RWPE1 (cell line): ENCODE measurements at places on chromosomes 7 and 10.

DNA sequence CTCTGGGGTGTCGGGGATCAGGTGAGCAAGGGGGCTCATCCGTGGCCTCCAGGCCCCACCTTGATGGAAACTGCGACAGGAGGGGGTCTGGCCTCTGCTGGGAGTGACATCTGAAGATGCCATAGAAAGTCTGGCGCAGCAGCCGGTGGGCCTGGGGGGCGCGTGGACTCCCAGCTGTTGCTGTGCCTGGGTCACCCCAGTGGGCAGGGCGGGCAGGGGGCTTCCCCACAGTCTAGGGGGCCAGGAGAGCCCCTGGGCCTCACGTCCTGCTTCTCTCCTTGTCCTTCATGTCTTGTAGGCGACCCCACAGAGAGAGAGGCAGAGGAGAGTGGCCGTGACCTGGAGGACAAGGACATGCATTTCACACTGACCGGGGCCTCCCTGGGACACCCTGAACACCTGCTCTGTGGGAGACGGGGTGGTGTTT lies 450.5 kb downstream of the DNAJB6 start:
- DNase-seq = no peak

GRCh38 chr10:12469345-12469744 lies 120.0 kb downstream of the CAMK1D start:
- no peak for DNase-seq

DNA sequence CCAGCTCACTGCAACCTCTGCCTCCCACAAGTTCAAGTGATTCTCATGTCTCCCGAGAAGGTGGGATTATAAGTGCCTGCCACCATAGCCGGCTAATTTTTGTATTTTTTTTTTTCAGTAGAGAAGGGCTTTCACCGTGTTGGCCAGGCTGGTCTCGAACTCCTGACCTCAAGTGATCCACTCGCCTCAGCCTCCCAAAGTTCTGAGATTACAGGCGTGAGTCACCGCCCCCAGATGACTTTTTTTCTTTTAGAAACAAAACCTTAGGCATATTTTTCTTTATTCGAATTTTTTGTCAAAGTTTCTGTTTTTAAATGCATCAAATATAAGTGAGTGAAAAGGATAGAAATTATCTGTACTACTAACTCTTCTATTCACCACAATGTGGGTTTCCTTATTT lies 113.1 kb downstream of the LRRC4 start:
- no peak for DNase-seq

GRCh38 chr10:78236416-78237015 lies 202.9 kb downstream of the RPS24 start:
- no peak for DNase-seq

DNA sequence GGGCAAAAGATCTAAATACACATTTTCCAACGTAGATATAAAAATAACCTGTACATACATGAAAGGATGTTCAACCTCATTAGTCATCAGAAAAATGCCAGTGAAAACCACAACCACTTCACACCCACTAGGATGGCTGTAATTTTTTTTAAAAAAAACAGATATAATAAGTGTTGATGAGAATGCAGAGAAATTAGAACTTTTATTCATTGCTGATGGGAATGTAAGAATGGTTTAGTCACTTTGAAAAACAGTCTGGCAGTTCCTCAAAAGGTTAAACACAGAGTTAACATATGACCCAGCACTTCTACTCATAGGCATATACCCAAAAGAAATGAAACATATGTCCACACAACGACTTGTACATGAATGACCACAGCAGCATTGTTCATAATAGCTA lies 32.3 kb upstream of the PRKCQ start:
- no peak for DNase-seq

DNA sequence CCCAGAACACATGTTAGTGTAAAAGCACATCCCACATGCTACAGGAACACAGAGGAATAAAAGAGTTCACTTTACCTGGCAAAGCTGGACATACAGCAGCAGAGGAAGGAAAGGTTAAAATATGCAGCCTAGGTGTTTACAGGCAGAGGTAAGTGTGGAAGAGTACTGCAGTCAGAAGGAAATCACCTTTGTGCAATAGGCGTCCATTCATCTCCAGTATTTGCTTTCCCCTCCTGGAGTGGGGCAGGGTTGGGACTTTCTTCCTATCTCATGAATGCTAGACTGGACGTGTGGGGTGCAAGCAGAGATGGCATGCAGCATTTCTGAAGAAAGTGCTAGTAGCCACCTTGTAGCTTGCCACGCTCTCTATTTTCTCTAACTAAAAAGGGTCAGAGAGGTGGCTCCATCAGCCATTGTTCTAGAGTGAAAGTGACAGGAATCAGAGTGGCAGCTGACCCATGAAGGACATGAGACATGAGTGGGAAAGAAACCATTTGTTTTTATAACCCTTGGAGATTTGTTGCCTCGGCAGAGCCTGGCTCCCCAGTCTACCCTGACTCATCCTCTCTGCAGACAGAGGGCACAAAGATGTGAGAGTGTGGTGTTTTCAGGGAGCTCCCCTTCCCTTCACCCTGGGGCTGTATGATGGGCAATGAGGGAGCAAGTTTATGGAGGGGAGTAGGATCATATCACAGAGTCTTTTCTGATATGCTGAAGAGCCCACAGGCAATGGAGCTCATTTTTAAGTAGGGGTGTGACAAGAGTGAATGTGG lies 101.2 kb upstream of the SEC61G start:
- no peak for DNase-seq

DNA sequence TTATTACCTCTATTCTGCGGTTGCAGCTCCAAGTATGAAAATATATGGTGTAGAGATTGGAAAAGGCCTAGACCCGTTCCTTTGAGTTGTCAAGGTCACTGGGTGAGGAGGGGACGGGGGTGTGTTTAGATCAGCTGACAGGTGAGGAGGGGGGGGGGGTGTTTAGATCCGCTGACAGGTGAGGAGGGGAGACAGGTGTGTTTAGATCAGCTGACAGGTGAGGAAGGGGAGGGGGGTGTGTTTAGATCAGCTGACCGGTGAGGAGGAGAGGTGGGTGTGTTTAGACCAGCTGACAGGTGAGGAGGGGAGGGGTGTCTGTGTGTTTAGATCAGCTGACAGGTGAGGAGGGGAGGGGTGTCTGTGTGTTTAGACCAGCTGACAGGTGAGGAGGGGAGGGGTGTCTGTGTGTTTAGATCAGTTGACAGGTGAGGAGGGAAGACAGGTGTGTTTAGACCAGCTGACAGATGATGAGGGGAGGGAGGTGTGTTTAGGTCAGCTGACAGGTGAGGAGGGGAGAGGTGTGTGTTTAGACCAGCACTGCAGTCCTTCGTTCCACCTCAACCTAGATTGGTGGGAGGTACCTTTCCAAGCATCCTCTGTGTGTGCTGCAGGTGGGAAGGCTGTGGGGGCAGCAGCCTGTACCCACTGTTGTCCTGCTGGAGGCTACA lies 655.0 kb upstream of the ADARB2 start:
- DNase-seq = no peak

DNA sequence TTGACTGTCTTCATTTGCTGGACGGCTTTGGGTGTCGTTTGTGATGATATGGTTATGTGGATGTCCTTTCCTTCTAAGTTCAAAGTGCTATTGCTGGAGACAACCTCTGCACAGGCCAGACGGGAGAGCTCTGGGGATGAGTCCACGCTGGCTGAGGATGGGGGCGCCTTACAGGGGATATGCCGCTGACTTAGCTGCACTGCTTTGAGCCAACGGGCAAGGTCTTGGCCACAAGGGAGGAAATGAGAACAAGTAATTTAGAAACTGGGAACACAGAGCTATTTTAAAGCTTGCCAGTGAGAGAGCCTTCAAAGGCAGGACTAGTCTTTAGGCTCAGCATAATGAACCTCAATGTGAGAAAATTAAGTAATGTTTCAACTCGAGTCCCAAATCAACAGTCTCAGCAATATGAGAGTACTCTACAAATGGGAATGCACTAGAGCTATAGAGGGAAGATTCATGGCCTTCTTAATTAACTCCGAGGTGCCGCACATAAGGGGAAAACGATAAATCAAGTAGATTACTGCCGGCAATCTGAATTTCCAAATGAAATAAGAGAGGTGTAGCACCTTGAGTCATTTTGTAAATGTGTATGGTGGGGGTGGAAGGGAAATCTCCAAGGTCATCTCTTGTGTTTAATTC lies 209.3 kb downstream of the JAZF1 start:
- no peak for DNase-seq
